ENCODE measurements at places on chromosomes 5 and 9.

GRCh38 chr5:194603-195209, 3.4 kb downstream of the LRRC14B start:
- no peak for DNase-seq

- DNase-seq = no peak
Observed at GRCh38 chr9:130981002-130981755, 27.8 kb upstream of the LAMC3 start.

DNA sequence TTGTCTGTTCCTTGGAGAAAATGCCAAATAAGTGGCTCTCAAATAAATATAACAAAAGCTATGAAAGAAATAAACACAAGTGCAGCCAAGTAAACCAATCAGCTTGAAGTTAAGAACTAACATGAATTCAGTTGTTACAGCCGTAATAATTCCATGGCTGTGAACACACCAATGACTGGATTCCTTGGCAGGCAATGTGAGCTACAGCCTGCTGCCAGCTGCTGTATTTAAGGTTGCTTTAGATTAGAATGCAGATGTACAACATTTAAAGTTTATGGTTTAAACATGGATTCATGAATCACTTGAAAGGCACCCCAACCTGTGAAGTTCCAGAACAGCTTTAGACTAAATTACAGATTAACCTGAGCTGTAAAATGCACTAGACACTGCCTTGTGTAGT, 626.4 kb upstream of the SEMA6A start:
- DNase-seq = no peak

- no peak for DNase-seq
Observed at GRCh38 chr9:29389421-29389820, 1816.1 kb upstream of the C9orf72 start.

DNA sequence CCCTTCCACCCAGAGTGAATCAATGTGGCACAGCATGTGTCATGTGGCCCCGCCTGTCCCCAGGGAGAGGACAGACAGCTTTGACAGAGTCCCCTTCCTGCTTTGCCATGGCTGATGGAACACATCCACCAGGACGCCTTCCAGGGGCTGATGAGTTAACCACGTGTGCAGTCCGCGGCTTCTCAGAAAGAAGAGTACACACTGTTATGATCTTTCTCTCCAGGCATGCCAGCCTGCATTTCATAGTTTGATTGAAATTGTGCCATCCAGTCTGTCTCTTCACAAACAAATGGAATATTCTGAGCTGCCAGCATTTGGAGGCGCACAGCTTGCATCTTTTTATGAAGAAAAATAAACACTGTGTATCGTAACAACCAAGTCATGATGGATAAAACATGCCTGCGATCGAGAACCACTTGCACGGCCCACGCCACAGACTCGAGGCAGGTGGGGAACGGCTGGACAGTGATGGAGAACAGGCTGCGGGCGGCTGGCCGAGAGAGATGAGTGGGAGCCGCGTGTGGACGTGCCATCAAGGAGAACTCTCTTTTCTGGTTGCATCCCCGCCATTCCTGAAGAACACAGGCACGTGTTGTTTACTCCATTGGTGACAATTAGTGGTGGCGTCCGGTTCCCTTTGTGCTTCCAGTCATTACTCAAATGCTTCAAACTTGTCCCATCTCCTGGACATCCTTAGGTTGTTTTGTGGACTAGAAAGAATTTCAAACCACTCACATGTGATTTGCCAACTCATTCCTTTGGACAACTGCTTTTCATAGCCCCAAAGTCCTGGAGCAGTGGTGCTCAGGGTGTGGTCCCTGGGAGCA, 220.2 kb downstream of the AGTPBP1 start:
- DNase-seq = no peak

DNA sequence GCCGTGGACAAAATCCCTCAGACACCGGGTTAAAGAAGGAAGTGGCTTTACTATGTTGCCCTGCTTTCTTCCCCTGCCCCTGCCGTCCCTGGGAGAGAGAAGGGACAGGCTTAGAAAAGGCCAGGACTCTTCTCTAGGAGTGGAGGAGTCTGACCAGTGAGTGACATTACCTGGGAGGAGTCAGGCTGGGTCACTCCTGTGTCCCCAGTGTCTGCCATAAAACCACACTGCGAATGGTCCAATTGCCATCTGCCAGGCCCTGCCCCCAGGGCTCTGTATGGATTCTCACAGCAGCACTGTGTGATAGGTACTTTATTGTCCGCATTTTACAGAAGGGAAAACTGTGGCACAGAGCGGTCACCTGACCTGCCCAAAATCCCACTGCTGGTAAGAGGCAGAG, 31.3 kb upstream of the FUBP3 start:
- no peak for DNase-seq

- peak; percentile 59 for DNase-seq
Observed at GRCh38 chr5:134175921-134176510, 734 bp downstream of the SKP1 start.

GRCh38 chr5:61394078-61394704, 62.1 kb downstream of the ZSWIM6 start:
- no peak for DNase-seq

- DNase-seq = peak; percentile 53
Observed at GRCh38 chr5:16791036-16791705, 144.9 kb downstream of the MYO10 start.

DNA sequence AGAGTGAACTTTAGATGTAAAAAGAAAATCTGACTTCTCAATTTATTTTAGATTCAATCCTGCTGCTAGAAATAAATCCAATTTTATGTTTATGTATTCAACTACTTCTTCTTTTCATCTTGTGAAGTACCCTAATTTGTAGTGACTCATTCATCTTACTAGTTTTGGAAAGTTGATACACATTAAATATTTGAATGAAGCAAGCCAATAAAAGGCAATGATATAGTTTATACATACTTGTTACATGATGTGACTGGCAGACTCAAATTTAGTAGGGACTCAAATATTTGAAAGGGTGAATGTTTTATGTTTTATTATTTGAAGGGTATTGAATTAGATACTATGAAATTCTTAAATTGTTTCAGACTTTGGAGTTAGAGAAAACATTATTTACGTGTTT, 34.7 kb downstream of the CSNK1G3 start:
- DNase-seq = no peak

GRCh38 chr9:127955294-127956015, 17.8 kb upstream of the DPM2 start:
- DNase-seq = peak; percentile 82

DNA sequence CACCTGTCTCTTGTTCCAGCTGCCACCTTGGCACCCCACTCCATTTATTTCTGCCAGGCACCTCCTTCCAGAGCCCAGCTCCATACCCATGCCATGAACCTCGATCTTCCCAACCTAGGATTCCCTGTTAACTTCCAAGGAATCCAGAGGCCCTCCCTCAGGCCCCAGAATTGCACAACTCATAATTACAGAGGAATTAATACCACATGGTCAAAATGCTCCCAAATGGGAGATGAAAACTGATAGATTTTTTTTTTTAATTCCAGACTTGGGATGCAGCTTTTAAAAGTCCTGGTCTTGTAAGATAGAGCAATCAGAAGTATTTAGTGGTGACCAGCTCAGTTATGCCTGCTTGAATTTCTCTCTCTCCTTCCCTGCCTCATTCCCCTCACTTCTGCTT, 96.2 kb upstream of the CCDC112 start:
- no peak for DNase-seq

- DNase-seq = peak; percentile 67
Observed at GRCh38 chr9:35690614-35691333, 1.0 kb upstream of the TPM2 start.

- no peak for DNase-seq
Observed at GRCh38 chr9:3768712-3769457, 243.1 kb upstream of the RFX3 start.

GRCh38 chr5:109694451-109694891, 4.7 kb downstream of the MAN2A1 start:
- DNase-seq = no peak

- DNase-seq = no peak
Observed at GRCh38 chr9:121942866-121943382, 150.2 kb downstream of the TTLL11 start.

- no peak for DNase-seq
Observed at GRCh38 chr9:133705576-133705975, 32.6 kb downstream of the SARDH start.

- peak; percentile 83 for DNase-seq
Observed at GRCh38 chr9:110744715-110745384, 76.3 kb downstream of the MUSK start.

GRCh38 chr5:157265714-157266285, at the start of gene CYFIP2:
CYFIP2 (plus strand) TSS chr5:157266123; CDS start chr5:157285362, 19,239 bp downstream.
- DNase-seq = peak; percentile 65

DNA sequence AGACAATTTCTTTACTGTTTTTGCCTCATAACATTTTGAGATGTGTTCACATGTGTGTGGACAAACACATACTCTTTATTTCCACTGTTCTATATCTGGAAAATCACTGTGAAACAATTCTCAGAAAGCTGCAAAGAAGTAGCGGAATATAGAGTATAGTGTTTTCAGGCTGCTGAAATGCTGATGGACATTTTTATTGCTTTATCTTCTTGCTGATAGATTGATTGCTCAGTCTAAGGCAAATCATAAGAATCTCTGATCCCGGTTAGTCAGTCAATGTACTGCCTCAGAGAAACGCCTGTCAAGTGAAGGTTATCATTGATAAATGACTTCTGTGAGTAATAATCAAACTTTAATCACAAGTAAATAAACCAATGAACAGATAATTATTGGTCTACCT, 364.9 kb upstream of the CTNND2 start:
- no peak for DNase-seq

- DNase-seq = no peak
Observed at GRCh38 chr9:137115394-137116026, 977 bp upstream of the DPP7 start.

- DNase-seq = no peak
Observed at GRCh38 chr9:70765946-70766345, 351.5 kb upstream of the KLF9 start.

DNA sequence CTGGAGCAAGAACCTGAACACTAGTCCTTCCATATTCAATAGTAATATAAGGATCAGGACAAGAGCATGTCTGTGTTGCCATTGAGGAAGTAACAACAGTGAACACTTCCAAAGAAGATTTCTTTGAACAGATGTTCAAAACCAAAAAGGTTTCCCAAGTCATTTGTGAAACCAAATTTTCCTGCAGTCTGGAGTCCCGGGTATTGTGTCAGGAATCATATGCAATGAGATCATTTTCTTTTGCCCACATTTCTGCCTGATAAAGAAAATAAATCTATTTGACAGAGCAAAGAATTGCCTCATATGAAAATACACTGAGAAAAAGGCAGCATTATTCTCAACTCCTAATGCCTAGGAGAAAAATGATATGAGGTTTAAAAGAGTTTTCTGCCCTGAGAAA, 151.7 kb downstream of the SNX18 start:
- DNase-seq = no peak

- no peak for DNase-seq
Observed at GRCh38 chr9:98656511-98656910, 52.2 kb downstream of the GABBR2 start.

- no peak for DNase-seq
Observed at GRCh38 chr5:88967633-88968585, 84.9 kb upstream of the MEF2C start.

- peak; percentile 19 for DNase-seq
Observed at GRCh38 chr9:77819657-77820056, 171.5 kb upstream of the GNA14 start.

DNA sequence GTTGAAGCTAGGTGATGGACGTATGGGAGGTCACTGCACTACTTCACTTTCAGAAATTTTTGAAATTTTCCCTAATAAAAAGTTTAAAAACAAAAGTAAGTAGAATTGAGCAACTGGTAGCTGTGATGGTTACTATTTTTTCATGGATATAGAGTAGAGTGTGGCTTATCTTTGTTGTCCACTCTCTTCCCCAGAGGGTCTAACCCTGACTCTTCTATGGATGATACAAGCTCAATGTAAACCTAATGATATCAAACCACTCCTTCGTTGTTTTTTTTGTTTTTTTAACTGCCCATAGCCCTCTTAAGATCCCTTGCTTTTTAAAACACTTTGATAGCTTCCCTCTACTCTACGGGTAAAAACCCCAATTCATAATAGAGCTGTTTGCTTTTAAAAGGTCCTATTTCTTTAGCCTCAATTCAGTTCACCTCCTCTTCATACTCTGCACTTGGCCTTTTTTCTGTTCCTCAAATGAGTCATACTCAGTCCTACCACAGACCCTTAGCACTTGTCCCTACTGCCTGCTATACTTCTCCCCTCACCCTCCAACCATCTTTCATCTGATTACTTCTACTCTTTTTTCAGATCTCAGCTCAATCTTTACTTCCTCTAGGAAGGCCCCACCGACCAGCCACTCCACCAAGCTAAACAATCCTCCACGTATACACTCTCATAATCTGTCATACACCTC, 2.6 kb downstream of the HDAC3 start:
- DNase-seq = no peak

DNA sequence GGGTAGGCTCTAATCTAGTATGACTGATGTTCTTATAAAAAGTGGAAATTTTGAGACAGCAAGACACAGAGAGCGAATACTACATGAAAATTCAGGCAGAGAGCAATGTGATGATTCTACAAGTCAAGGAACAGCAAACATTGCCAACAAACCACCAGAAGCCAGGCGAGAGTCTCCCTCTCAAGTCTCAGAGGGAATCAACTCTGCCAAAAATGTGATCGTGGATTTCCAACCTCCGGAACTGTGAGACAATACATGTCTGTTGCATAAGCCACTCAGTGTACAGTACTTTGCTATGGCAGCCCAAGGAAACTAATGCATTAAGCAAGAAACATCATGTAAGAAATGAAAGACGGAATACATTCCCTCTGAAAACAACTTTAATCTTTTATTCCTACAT, 52.1 kb upstream of the CCNG1 start:
- DNase-seq = no peak

- DNase-seq = no peak
Observed at GRCh38 chr5:56169281-56169680, 63.8 kb downstream of the ANKRD55 start.

- DNase-seq = no peak
Observed at GRCh38 chr5:32654427-32654826, 56.7 kb upstream of the NPR3 start.

- no peak for DNase-seq
Observed at GRCh38 chr5:171427318-171428167, 8.1 kb downstream of the FGF18 start.

GRCh38 chr9:127122176-127123063, at the start of gene ANGPTL2:
ANGPTL2 (minus strand) TSS chr9:127122635; CDS start chr9:127108731, 13,904 bp downstream.
- DNase-seq = no peak

GRCh38 chr9:135500071-135500524, 384 bp upstream of the MRPS2 start:
- peak; percentile 74 for DNase-seq

DNA sequence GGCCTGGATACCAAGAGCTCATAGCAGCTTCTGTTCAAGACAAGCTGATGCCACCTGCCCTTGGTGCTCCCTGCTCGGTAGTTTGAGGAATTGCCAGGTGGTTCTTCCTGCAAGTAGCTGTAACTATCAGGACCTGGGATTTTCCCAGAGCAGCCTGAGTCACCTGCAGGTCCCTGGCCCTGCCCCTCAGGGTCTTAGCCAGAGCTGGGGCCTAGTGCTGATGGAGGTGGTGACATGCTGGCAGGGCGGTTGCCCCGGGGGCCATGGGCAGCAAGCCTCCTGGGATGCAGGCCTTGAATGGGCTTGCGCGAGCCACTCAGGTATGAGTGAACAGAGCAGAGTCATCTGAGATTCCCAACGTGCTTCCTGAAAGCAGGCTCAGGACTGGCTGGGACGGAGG, 262.3 kb downstream of the HSPA4 start:
- DNase-seq = no peak
